Activated T-cell treated with anti-CD3 and anti-CD28 coated beads, Interleukin-2, amount 50 U/mL, for 4 hours (primary cell): ENCODE measurements at places on chromosomes 3 and 15.

GRCh38 chr15:25939122-25939521 is 76.0 kb upstream of the ATP10A start:
- DNase-seq, result no peak

GRCh38 chr3:114194750-114195149 is 15.9 kb upstream of the DRD3 start:
- DNase-seq, result no peak

DNA sequence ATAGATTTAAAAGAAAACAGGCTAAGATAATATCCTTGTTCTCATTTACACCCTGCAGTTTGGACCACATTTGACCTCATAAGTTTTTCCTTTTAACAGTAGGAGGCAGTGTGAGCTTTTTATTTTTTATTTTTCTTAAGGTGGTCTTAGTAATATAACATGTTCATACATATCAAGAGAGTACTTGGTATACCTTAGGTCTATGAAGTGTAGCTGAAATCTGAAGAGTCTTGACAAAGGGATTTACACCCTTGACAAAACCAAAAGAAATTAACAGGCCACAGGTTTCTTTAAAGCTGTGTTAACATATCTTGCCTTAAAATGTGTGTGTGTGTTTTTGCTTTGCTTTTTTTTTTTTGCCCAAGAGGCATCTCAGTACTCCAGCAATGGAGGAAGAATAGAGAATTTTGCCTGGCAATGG is 3.2 kb downstream of the RAP2B start:
- DNase-seq, result no peak

GRCh38 chr15:98120561-98120960 is 160.1 kb downstream of the ARRDC4 start:
- DNase-seq, result no peak

GRCh38 chr15:38128341-38128781 is 124.3 kb upstream of the SPRED1 start:
- DNase-seq, result no peak

- no peak for DNase-seq
Observed at GRCh38 chr15:55992769-55993110, 672 bp downstream of the NEDD4 start.

DNA sequence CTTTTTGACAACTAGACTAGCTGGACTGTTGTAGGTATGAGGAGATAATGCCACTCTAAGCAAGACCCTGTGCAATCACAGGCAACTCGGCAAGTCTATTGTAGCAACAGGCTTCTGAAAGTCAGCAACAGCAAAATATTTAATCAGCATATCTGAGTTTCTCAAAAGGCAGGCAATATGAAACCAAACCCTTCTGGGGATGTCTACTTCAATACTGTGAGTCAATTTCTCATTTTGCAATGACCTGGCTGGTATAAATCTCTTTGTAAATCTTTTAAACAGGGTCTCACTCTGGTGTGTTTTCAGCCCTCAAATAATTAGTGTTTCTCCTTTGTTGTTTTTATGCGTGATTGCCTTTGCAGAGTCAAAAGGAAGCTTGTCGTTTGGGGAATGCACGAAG is 1044.5 kb downstream of the NTRK3 start:
- no peak for DNase-seq

- no peak for DNase-seq
Observed at GRCh38 chr15:43872416-43873020, 45.7 kb downstream of the WDR76 start.

DNA sequence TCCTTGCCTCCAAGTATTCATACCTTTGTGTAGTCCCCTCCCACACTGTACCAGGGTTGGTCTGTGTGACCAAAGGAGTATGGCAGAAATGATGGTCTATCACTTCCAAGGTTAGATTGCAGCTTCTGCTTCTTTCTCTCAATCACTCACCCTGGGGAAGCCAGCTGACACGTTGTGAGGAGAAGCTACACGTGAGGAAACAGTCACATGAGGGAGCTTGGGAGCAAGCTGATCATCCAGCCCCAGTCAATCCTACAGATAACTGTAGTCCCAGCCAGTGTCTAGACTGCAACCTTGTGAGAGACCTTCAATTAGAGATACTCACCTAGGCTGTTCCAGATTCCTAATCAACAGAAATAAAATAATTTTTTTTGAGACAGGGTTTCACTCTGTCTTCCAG is 6.2 kb upstream of the ZNF774 start:
- no peak for DNase-seq

DNA sequence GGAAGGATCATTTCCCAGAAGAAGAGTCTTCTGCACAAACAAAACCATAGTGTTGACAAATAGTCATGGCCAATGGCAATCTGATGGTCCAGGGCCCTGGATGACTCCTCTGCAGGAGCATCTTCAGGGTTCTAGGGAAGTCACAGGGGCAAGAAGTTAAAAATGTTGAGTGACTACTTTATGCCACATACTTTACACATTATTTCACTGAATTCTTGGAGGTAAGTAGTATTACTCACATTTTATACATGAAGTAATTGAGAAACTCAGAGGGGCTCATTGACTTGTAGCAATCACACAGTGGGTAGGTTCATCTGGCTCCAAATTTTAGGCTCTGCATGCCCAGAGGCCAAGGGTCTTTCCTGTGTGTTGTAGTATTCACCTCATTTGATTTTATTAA is 430.2 kb upstream of the MCTP2 start:
- DNase-seq, result no peak

- no peak for DNase-seq
Observed at GRCh38 chr3:138479438-138479863, 45.0 kb downstream of the ESYT3 start.

DNA sequence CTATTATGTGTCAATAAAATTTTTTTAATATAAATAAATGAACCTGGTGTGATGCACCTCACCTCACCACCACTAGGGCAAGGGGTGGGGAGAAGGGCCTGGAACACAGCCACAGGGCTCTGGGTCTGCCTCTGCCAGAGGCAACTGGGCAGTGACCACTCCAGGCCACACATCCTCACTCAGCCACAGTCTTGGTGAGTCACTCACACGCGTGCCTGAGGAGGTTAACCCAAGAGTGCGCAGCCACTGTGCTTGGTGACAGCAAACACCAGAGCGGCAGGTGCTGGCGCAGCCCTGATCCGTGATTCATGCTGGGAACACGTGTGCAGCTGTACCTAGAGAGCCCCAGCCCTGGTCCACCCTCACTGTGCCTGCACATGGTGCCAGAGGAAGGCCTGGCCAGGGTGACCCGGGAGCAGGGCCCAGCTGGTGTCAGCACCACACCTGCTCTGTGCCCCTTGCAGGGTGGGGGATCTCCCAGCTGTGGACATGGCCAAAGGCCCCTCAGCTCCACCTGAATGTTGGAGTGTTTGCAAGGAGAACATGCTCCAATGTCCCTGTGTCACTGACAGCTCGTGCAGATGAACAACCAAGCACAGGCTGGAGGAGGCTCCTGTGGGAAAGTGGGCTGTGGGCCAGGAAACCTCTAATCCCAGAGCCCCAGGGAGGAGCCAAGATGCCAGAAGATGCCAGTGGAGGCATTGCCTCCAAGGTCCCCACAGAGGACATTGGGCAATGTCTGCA is 2.1 kb downstream of the SLC41A3 start:
- DNase-seq, result no peak

GRCh38 chr3:185062191-185062590 is 90.7 kb downstream of the C3orf70 start:
- DNase-seq, result no peak

DNA sequence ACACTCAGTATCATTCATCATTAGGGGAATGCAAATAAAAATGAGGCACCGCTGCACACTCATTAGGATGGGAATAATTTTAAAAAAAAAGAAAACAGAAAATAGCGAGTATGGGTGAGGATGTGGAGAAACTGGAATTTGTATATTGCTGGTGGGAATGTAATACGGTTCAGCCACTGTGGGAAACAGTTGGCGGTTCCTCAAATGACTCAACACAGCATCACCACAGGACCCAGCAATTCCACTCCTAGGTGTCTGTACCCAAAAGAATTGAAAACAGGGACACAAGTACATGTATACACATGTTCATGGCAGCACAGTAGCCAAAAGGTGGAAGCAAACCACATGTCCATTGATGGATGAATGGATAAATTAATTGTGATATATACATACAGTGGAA is 35.2 kb upstream of the RFTN1 start:
- DNase-seq, result no peak

DNA sequence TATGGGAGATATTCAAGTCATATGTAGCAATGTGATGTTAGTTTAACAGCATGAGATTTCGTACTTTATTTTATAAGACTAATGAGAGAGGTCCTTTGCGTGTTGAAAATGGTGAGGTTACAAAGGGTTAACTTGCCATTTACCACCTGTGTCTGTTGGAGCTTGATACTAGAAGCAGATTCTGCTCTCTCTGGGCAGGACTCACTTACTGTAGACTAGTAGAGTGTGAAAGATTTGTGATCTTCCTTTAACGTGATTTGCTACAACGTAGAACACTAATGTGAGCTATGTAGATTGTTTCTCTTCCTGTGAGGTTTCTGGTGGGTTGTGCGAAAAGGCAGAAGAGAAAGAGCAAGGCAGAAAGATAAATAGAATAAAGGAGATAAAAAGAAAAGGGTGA is 1.1 kb downstream of the TP63 start:
- no peak for DNase-seq
